ENCODE measurements at places on chromosomes 5 and 9.

GRCh38 chr9:6152788-6153187 is 62.8 kb upstream of the IL33 start:
- DNase-seq: no peak

GRCh38 chr5:147551677-147552076 is 41.8 kb upstream of the DPYSL3 start:
- DNase-seq: no peak

DNA sequence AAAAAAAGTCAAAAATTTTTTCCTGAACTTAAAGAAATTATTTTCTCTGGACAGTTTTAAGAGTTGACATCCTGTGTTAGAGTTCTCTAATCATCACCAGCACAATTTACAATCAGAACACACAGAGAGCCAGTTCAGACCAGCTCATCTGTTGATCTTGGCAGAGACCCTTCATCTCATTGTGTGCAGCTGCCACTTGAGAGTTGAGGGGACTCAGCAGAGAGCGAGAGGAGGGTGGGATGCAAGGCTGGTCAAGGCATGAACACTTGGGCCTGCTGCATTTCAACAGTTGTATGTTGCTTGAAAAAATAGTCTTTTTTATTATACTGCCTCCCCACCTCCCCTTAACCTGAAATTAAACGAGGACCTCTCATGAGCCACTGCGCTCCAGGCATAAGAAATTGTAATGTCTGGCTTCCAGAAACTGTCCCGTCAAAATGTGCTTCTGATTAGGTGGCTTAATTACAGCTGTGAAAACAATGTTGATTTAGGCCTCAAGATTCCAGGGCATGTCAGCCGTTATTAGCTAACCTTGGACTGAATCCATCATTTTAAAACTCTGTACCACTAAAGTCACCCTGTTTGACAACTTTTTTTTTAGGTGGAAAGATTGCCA is 383.6 kb downstream of the CCDC171 start:
- DNase-seq: peak; percentile 96

DNA sequence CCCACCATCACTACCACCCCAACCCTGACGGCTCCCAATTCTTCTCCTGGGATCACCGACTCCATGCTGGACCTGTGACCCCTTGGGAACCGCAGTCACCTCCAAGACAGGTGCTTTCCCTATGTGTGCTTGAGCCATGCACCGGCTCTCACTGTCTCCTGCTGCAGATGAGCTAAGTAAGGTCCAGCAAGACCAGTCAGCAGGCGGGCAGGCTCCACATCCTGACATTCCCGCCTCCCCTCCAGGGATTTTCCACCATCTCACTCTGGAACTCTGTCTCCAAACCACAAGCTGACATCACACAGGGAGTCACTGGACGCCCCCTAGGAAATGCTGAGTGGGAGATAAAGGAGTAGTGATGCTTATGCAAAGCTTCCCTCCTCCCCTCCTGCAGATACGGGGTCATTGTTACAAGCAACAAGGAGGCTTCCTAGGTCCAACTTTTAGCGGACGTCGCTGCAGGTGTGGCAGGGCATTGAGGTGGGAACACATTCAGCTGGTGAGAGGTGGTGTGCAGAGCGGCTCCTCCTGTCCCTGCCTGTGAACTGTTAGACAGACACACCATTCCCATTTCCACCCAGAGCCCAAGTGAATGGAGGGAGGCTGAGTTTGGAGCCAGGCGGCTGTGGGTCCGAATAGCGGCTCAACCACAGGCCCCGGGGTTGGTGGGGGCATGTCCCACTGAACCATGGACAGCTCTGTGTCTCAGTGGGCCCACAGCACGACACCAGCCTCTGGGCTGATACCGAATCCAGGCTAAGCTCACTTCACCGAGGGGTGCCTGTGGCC is 129.2 kb upstream of the PHYKPL start:
- DNase-seq: peak; percentile 71

GRCh38 chr5:18745988-18746615 is 1111.8 kb downstream of the TAF11L14 start:
- DNase-seq: peak; percentile 1

DNA sequence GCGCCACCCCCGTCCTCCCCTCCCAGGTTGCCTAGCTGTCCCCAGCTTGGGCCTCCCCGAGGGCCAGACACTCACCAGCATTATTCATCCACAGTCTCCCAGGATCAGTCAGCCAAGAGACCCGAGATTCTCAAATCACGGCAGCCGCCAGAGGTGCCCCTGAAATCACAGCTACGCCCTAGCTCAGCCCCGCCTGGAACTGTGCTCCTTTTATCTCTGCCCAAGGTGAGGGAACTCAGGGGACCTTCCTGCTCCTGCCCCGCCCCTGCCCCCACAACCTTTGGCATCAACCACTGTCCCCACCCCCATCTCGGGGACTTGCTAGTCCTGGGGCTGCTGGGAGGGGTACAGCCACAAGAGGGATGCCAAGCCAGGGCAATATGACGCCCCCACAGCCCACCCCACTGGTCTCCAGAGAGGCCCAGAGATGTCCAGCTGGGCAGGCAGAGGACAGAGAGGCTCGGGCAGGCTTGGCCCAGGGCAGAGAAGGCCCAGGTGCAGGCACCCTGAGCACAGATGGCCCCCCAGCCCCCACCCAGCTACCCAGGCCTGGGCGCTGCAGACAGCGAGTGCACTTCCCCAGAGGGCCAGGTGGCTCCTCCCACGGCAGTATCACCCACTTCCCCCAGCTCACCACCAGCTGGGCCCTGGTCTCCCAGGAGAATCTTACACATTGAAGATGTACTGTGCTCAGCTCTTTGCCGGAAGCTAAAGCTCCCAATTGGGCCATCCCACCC is at the start of gene FUT7:
Gene FUT7 (minus strand): TSS at position 185 of the 737 bp plus-strand sequence. CDS start 97 bp downstream, at position 88.
- DNase-seq: no peak

- no peak for DNase-seq
These were observed 28.9 kb downstream of the TBC1D2 start for GRCh38 chr9:98226516-98226915.

DNA sequence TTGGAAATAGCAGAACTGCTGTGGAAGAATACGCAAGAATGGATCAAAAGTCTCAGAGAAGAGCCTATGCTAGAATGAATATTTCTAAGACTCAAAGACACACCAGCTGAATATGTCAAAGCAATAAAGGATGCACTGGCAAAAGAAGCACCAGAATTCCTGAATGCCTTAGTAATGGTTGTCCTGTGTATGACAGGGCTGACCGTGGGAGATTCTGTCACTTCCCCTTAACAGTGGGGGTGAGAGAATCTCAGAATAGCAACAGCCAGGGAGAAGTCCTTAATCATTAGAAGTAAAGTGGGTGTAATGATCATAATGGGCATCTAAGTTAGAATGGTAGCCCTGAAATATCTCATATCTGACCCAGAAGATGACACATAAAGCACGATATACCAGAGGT is 14.6 kb upstream of the PRR16 start:
- peak; percentile 81 for DNase-seq

- no peak for DNase-seq
These were observed 183.2 kb downstream of the NTRK2 start for GRCh38 chr9:84852617-84853301.

DNA sequence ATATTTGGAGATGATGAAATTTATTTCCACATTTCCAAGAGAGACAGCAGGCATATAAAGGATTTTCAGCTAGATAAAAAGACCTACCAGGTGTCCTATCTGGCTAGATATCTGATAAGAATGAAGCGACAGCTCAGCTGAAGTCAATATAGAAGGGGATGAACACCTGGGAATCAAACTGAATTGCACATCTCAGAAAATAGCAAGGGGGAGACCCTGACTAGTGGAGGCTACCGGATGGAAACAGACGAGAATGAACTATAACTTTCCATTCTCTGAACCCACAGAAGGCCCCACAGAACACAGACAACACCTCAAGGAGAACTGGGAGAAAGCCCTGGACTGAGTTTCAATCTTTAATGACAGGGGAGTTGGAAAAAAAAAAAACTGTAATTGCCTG is 51.1 kb downstream of the CPLANE1 start:
- DNase-seq: no peak

DNA sequence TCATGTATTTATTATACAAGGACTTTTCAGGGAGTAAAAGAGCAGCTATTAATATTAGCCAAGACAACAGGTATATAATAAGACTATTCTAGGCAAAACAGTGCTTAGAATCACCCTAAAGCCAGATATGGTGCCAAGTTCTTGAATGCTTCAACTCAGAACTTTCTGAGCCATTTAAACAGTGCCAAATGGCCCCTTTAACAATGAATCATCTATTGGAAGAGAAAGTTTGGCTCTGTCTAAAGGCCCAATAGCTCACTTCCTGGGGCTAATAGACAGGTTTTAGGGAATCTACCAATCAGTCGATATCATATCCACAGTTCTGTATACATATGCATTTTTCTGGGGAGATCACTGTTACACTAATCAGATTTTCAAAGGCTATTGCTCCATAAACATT is 42.9 kb downstream of the ZNF474 start:
- no peak for DNase-seq

- DNase-seq: no peak
These were observed 2.1 kb downstream of the ITGA1 start for GRCh38 chr5:52789851-52790250.

DNA sequence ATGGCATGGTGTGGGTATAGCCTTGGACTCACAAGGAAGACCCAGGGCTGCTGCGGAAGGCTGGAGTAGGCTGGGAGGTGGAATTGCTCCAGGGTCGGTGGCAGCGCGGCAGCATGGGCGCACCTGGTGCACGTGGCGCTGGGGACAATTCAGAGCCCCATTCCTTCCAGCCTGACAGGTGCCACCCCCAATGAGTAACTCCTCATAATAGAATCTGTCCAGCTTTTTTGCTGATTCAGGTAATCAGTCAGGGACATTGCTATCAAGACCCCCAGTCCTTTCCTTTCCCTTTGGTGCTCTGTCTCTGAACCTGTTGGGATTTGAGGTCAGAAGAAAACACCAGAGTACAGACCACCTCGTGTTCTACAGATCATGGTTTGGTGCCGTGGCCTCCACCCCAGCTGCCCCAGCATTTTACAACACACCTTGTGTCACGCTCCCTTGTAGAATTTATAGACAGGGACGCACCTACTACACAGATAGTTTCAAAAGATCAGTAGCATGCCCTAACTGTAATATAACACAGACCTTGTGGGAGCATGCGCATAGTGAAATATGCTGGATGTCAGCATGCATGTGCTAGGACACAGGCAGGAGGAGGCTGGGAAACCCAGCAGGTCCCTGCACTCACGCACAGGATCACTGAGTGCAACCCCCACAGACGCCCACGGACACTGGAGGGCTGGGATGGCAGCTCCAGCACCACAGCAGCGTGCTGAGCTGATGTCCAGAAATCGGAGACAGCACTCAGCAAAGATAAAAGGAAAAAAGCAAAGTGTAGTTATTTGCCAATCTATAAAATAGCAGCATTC is 47.9 kb upstream of the CTSL start:
- no peak for DNase-seq

GRCh38 chr5:133828722-133829121 is 139.7 kb downstream of the C5orf15 start:
- DNase-seq: no peak

DNA sequence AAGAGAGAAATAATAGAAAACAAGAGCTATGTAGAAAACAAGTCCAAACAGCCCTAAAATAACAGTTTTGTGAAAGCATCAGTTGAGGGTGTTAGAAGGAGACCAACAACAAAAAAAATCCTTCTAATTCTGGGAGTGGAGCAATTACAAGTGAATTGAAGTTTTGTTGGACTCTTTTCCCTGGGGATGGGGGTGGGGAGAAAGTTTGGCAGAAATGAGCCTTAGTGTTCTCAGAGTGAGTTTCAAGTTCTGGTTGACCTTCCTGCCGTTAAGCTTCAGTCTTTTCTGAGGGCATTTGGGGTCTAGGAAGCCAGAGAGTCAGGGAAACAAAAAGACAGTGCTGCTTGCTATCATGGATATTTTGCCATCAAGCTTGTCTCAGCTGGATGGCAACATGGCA is 106.3 kb upstream of the TRIM32 start:
- DNase-seq: no peak

DNA sequence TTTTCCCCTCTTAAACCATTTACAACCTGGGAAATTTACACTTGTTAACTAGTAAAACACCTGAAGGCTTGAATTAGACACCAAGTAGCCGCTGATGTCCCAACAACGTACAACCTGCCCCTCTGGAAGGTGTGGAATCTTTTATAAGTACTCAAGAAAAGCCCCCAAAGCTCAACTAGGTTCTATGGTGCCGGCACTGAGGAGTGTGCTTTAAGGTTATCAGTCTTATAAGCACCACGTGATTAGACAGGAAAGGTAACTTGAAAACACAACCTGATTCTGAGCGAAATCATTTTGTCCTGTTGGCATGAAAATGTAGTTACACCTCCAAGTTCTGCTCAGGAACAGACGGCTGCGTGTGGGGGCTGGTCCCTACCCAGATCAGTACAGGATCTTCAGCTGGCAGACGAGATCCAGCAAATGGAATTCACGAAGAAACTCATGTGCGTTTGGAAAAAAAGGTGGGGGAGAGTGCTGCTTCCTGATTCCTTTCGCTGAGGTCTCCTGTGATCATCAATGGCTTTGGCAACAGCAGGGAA is 195.5 kb downstream of the MEF2C start:
- DNase-seq: no peak

- no peak for DNase-seq
These were observed 515 bp upstream of the AGPAT2 start for GRCh38 chr9:136687721-136688223.

GRCh38 chr5:112411903-112412302 is 7.2 kb downstream of the EPB41L4A start:
- DNase-seq: no peak

- peak; percentile 49 for DNase-seq
These were observed 146.3 kb upstream of the RASEF start for GRCh38 chr9:83209188-83209731.

DNA sequence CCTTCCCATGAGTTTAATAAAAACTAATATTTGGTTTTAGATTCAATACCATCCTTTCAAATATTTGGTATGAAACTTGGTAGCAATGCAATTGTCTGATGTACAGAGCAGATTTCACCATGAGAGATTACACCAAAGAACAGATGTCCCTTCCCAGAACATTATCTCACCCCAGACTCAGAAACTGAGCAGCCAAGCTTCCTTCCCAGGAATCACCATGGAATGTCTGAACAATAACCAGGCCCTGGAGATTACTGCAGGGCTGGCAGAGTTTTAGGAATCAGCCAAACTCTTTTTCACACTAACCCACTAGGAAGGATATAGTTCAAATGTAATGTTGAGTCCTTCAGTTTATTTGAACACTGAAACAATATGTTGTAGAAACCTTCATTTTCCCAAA is 23.9 kb downstream of the CLTA start:
- peak; percentile 29 for DNase-seq

DNA sequence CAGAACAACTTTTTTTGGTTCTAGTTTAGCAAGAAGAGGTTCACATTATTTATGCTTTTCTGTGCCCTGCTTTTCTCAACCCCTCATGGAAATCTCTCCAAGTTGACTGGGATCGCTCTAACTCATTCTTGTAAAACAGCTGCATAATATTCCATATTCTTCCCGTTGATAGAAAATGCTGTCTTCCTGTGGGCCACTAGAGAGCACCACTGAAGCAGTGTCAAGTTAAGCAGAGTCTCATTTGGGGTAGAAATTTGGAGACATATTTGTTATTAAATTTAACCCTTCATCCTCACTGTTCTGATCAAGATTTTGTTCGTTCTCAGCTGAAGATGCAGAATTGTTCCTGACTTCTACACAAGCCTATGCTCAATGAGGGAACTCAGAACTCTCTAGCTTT is 140.1 kb downstream of the CEMIP2 start:
- DNase-seq: peak; percentile 17

GRCh38 chr5:111582993-111583601 is 70.8 kb upstream of the STARD4 start:
- DNase-seq: peak; percentile 91
